ENCODE measurements at places on chromosomes 7 and 10.

DNA sequence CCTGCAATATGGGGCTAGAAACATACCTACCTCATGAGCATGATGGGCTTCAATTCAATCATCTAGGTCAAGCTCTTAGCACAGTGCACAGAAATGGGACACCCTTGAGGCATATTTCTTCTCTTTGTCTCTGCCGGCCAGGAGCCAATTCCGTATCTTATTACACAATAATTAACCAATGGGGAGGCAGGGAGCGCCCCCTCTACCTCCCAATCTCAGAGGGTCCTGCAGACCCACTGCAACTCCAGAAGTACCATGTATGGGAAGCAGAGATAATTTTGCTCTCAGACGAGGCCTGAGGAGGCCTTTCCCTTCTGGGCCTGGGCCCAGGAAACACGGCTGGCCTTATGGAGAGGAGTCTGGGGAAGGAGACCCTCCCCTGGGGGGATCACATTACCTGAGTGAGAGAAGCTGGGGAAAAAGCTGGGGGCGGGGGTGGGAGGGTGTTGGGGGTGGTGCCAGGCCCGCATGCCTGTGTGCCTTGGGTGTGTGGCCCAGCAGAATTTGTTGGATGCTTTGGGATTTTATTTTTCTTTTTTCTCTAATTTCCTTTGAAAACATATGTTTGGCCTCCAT lies 155.5 kb downstream of the UBE2H start:
- DNase-seq = no peak

DNA sequence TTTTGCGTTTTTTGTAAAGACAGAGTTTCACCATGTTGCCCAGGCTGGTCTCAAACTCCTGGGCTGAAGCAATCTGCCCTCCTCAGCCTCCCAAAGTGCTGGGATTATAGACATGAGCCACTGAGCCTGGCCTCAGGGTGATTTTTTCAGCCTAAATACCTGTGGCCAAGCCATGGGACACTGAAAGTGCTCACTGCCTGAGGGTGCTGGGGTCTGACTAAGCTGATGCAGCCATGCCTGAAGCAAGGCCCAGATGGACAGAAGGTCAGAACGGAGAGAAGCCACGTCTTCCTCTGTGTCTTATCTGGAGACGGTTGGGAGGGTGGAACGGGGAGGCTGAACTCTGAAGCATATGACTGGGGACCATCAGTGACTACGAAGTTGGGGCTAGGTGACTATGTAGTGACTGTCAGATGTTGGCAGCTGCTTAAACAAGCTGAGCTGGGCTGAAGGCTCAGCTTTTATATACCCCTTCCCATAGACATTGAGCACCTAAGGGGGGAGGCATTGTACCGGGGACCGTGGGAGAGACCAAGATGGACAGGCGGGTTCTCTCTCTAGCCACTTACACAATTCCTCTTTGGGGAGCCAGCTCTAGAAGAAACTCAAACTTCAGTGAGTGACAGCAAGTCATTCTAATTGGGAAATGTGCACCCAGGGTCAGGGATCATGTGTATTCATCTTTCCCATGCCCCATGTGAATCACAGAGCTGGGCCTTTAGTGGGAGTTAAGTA lies 73.3 kb upstream of the HABP2 start:
- DNase-seq = no peak

- DNase-seq = no peak
These were observed 91.8 kb downstream of the PRKAG2 start for GRCh38 chr7:151784853-151785680.

DNA sequence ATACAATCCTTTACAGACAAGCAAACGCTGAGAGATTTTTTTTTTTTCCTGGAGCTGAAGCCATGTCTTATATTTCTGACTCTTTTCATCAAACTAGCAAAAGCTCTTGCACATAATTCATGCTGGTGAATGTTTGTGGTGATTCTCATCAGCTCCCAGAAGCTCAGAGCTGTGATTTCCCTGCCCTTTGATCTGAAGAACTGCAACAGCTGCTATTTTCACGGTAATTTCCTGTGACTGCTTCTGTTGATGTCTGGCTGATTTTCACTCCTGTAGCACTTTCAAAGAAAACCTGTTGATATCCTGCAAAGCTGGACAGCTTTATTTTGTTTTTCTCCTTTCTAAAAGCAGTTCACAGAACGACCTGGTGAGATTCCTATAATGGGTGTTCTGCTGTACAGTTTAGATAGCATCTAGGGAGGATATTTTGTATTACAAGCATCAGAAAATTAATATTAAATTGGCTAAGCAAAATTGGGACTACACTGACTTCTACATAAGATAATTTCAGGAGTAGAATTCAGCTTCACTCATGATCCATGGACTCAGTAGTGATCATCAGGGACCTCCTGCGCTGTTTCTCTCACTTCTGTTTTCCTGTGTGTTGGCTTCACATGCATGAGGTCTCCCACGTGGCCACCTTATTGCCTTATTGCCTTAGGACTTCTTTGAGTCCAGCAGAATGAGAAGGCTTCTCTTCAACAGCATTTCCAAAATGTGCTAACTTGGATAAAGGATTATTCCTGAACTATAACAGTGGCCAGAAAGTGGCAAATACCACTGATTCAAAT lies 1111.6 kb upstream of the SORCS1 start:
- no peak for DNase-seq

DNA sequence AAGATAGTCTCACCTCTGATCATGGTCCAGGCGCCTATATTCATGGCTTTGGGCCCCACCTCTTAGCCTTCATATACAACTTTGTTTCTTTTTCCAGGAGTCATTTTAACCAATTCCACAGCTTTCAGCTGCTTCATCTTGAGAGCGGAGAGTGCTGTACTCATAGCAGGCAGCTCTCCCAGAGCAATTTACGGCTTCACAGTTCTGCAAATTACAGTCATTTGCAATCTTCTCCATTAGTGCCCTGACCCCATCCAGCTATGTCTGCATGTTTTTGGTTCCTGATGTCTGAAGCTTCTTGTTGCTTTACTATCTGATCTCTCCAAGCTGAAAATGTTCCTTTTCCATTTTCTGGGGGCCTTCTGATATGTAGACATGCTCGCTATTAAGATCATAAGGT lies 18.0 kb upstream of the MEST start:
- no peak for DNase-seq

- DNase-seq = no peak
These were observed 12.9 kb upstream of the CRYGN start for GRCh38 chr7:151452680-151453325.

GRCh38 chr7:132609906-132610520 lies 33.7 kb upstream of the PLXNA4 start:
- no peak for DNase-seq

GRCh38 chr10:30556189-30556588 lies 73.4 kb downstream of the LYZL2 start:
- DNase-seq = no peak

- no peak for DNase-seq
These were observed 112.7 kb downstream of the REEP3 start for GRCh38 chr10:63633677-63634487.

GRCh38 chr10:48470115-48470892 lies 134.6 kb downstream of the ARHGAP22 start:
- no peak for DNase-seq

GRCh38 chr10:8112230-8112905 lies 57.9 kb downstream of the GATA3 start:
- DNase-seq = no peak

- DNase-seq = no peak
These were observed 130.6 kb upstream of the BTBD16 start for GRCh38 chr10:122140461-122140902.

- no peak for DNase-seq
These were observed 84.2 kb downstream of the CDK6 start for GRCh38 chr7:92751902-92752901.

GRCh38 chr7:12731214-12731656 lies 43.8 kb downstream of the ARL4A start:
- no peak for DNase-seq

DNA sequence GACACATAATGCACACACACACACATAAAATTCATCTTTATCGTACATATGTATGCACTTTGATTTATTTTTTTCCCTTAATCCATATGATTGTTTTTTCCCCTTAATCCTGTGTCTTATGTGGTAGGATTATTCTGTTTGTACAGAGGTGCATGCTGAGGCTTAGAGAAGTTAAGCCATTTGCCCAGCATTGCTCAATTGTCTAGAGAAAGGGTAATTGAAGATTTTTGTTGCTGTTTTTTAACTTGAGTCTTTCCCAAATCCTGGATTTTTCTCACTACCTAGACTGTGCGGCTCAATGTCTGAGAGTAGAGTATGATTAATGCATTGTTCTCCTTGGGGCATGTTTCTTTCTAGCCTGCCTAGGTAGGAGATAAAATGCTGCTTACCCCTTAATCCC lies 35.0 kb downstream of the WBP1L start:
- no peak for DNase-seq

DNA sequence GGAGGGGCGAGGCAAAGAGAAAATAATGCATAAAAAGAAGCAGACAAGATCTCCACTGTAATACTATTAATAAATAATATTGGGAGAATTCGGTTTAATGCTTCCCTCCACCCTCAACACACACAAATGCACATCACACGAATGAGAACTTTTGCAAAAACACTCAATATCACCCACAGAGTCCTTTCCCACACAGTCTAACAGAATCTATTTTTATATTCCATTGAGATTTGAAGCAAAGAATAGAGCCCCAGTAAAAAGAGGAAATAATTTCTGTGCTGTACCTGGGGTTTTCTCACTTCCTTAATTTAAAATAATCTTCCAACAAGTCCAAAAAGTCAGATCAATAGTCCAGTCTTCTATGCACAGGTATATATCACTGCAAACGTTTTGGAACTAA lies 17.0 kb downstream of the PIK3AP1 start:
- DNase-seq = no peak

- no peak for DNase-seq
These were observed 629.1 kb downstream of the PARD3 start for GRCh38 chr10:34185998-34186397.

DNA sequence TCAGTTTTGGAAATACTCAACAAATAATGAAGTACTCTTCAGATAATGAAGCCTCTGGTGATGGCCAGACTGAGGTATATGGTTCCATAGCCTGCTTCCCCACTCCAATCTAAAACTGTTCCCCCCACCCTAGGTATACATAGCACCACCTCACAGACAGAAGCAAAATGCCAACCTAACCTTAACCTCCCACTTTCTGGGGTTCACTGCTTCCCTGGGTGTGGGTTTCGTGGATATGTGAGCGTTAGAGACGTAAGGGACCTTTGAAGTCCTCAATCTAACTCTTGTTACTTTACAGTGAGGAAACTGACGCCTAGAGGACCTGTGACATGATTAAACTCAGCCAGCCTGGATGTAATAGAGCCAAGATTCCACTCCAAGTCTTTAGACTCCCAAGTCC lies 1.4 kb downstream of the RHBDD2 start:
- DNase-seq = no peak

DNA sequence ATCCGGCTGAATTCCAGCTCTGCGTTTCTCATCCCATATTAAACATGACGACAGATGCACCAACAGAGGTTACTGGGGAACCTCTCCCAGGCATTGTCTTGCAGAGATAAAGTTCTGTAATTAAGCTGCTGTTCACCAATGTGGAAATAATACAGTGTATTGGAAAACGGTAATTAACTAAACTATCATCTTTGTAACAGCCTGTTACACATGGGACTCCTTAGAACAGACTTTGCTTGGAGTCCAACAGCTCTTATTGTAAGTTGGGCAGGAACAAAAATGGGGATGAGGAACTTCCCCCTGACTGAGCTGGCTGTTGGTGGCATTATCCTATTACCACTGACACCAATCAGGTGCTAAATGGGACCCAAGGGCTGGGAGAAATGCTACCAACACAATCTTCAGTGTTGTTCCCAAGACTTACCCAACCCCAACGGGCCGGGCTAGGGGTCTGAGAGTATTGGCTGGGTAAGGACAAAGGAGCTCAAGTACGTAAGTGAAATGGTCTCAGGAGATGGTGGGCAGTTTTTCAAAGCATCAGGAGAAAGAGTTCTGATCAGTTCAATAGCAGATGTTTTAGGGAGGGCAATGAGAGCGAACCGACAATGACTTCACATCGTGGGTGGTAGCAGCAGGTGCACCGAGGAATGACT lies 759.4 kb downstream of the GRID1 start:
- no peak for DNase-seq

- DNase-seq = no peak
These were observed 94.3 kb downstream of the IQUB start for GRCh38 chr7:123440101-123440548.

DNA sequence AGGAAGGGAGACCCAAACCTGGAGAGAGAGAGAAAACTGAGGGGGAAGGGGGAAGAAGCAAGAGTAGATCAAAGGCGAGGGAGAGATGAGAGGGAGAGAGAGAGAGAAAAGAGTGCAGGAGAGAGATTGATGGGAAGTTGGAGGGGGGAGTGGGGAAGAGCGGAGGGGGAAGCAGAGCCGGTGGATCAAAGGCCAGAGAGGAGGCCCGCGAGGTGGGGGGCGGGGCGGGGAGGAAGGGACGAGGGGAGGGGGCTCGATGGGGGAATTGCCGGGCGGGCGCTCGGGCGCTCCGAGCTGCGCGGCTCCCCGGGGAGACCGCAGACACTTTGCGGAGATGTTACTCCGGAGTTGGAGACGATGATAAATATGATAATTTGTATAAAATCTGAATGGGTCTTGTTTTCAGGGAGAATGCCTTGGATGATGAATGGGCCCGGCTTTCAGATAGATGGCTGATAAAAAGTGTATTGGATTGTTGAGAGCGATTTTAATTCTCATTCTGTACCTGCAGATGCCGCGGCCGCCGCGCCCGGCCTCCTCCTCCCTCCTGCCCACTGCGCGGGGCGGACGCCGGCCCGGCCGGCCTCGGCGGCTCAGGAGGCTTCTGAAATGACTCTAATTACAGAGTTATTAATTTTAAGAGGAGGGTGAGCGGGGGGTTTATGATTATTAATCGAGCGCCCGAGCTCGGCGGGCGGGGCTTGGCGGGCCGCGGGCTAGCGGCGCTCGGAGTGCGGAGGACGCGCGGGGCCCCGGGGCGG lies 21.4 kb upstream of the PAX2 start:
- DNase-seq = no peak

DNA sequence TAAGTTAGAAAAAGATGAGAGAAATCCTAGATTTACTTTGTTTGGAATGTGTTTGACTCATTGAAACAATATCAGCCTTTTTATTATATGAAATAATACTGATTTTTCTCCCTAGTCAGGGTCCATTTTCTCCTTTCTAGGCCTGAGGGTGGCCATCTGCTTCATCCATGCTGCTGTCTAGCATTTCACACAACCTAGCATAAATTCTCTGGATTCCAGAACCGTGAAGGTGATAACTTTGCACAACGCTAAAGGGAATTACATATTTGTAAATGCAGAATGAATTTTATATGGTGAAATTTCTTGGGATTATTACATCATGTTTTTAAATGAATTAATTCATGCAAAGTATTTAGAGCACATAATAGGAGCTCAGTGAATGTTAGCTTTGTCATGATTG lies 505.1 kb downstream of the INHBA start:
- DNase-seq = no peak

DNA sequence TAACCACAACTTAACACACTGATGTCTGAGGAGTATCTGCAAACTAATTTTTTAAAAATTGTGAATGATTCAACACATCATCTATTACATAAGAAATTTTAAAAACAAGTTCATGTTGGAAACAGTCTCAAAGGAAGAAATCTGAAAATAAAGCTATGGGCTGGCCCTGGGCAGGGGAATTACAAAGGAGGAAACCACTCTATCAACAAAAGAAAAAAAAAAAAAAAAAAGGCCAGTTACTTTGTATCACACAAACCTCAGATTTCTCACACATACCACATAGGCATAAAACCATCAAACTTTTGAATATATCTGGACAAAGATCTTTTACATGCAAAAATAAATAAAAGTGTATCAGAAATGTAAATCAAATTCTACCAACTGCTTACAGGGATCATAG lies 20.8 kb downstream of the TIAL1 start:
- no peak for DNase-seq

- DNase-seq = no peak
These were observed 6.5 kb downstream of the INHBA start for GRCh38 chr7:41696323-41696916.

- DNase-seq = no peak
These were observed 82.2 kb downstream of the MRPL32 start for GRCh38 chr7:43014406-43014805.

Data from stimulated activated CD8-positive, alpha-beta memory T cell treated with anti-CD3 and anti-CD28 coated beads, Interleukin-4, amount 100 ng/mL, for 1 hour (primary cell).